SK-N-DZ (cell line): ENCODE measurements at places on chromosomes 1 and 21.

- peak; percentile 59 for DNase-seq
Measured at GRCh38 chr1:210448297-210448892, 119.7 kb downstream of the HHAT start.

DNA sequence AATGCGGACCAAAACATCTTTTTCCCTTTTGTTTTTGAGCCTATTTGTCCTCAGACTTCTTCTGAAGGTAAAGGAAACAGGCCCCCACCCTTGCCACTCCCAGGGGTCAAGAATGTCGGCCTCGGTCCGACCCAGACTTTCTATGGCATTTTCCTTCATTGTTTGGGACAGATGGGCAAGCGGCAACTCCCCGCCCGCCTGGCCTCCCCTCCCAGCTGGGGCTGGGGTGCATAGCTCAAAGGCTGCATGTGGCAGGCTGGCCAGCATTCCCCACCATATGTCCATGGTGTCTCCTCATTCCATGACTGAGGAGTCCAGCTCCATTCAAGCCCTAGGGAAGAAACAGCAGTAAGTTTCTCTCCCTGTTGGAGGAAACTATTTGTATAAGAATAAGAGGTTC, 29.4 kb upstream of the TSPEAR start:
- DNase-seq = no peak

GRCh38 chr1:101086783-101087182, 61.2 kb upstream of the DPH5 start:
- DNase-seq = no peak

- DNase-seq = no peak
Measured at GRCh38 chr1:231690059-231690458, 63.5 kb downstream of the DISC1 start.

- no peak for DNase-seq
Measured at GRCh38 chr21:35116777-35117176, 67.7 kb upstream of the RUNX1 start.

- no peak for DNase-seq
Measured at GRCh38 chr1:83990734-83991133, 8.2 kb downstream of the TTLL7 start.

GRCh38 chr1:98073106-98073505, 152.3 kb upstream of the DPYD start:
- DNase-seq = no peak

DNA sequence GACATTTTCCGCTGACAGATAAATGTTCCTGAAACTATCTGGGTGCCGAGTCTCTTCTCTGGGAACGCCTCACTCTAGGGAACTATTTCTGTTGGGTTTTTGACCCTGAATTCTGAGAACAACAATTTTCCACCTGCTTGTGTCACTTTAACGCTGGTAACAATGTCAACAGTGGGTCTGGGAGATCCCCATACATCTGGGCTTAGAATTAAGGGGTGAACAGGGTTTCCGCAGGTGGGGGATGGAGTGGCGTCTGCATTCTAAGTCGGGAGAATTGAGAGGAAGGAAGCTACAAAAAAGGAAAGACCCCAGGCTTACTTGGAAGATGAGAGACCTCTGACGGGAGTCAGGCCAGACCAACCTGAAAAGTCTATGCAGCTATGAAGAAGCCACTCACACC, 8.7 kb downstream of the CD247 start:
- no peak for DNase-seq

DNA sequence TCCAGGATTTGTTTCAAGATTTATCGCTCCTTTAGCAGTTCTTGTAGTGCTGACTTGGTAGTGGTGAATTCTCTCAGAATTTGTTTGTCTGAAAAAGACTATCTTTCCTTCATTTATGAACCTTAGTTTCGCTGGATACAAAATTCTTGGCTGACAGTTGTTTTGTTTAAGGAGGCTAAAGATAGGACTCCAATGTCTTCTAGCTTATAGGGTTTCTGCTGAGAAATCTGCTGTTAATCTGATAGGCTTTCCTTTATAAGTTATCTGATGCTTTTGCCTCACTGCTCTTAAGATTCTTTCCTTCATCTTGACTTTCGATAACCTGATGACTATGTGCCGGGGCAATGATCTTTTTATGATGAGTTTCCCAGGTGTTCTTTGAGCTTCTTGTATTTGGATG, 28.9 kb downstream of the RPAP2 start:
- no peak for DNase-seq

DNA sequence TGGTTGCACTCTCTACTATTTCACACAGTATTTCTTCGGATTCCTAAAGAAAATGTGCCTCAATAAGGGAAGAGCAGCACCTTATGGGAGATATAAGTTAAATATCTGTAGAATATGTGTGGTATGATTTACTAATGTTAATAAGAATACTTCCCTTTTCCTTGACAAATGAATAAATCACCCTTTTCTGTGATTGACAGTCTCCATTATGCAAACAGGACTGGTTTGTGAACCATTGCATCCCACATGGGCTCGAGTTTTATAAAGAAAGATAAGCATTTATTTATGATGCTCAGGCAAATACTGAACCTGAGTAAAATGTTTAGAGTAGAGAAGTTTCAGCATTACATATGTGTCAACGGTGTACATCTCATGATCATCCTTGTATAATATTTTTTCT, 587.7 kb upstream of the BRINP3 start:
- DNase-seq = no peak

DNA sequence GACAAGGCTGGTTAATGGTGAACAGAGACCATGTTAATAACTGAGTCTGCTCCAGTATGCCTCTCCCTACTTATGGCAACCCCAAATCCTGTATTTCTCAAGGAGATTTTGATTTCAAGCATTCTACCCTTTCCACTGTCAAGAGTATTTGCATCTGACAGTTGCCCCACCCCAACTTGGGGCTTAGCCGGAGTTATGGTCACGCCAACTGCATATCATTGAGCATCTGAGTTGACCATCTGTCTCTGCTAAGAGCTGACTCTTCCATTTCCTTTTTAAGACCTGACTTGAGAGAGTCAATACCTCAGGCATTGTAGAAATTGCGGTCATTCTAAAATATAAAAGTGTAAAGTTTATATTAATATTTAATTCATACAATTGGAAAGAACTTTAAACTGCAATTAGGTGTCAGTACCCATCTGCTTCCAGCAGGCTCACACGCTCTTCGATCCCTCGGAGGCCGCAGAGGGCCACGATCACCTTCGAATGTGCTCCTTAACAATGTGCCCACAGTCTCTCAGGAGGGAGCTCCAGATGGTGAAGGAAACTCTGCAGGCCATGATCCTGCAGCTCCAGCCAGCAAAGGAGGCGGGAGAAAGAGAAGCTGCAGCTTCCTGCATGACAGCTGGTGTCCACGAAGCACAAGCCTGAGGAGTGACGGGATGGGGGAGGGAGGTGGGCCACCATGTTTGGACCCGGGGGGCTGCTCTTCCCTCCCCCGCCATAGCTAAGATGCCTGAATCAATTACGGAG, 409.8 kb downstream of the DISC1 start:
- no peak for DNase-seq

DNA sequence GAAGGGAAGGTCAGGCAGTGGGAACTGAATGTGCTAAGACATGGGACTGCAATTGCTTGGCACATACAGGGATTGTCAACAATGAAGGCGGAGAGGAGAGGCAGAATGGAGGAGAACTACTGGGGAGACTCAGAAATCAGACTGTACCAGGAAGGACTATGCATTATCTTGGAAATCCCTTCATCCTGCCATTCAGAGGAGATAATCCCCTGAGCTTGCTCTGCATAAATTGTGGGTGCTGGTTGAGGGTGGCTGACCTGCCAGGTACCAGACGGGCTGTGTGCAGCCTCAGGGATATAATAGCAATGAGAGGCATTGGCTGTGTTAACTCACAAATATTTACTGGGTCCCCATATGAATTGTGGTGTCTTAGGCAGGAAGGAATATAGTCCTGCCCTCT, 5.0 kb upstream of the TRABD2B start:
- no peak for DNase-seq

DNA sequence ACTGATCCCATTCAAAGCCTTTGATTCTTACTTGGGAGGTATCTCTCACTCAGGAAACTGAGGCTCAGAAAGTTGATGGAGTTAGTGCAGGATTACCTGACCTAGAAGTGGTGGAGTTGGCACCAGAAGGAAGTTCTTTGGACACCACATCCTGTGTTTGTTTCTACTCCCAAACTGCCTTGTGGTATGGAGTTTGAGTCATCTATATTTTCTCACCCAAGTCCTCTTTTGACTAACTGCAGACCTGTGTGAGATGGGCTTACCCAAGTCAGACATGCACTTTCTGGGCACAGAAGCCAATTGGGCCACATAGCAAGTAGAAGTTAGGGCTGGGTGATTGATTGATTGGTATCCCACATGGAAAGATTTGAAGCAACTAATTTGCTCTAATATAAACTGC, 36.1 kb downstream of the FGGY start:
- no peak for DNase-seq

DNA sequence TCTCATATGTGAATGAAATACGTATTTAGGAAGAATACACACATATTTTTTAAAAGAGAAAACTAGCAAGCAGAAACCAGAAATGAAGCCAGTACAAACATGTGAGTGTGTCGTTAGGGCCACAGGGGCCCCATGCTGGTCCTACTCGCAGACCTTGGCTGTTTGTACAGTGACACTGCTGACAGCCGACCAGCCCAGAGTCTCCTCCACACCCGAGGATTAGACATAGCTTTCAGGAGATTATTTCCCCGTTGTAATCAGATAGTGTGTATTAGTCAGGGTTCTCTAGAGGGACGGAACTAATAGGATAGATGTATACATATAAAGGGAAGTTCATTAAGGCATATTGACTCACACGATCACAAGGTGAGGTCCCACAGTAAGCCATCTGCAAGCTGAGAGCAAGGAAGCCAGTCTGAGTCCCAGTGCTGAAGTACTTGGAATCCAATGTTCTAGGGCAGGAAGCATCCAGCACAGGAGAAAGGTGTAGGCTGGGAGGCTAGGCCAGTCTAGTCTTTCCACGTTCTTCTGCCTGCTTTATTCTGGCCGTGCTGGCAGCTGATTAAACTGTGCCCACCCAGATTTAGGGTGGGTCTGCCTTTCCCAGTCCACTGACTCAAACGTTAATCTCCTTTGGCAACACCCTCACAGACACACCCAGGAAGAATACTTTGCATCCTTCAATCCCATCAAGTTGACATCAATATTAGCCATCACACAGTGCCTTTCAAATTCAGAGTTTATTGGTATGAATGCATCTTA, 51.2 kb downstream of the DIP2A start:
- no peak for DNase-seq

- no peak for DNase-seq
Measured at GRCh38 chr1:178241057-178241456, 147.2 kb downstream of the RASAL2 start.

DNA sequence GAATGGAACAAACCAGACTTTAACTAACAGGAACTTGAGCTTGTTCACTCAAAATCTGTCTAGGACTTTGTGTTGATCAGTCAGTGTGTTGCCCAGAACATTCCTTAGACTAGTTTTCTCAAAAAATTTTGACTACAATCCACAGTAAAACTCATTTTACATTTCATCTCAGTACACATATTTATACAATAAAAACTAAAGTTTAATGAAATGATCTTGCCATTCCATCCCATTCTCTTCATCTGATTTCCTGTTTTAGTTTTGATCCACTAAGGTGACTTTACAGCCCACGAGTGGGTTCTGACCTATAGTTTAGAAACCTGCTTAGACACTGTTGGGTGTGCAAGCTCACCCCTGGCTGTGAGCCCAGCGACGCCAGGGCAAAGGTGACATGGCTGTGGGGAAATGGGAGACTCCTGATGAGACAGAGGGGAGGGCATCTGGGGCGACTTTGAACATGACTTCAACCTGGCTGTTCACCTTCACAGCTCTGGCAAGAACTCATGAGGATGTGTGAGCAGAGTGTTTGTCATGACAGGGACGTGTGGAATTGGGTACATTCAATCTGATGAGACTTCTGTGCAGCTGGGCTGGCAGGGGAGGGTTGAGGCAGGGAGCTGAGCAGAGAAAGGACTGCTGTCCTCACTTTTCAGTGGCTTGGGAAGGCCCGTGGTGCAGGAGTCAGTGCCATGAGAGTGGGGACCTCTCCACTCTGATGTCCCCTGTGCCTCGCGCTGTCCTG, 40.6 kb downstream of the LHX4 start:
- DNase-seq = no peak

DNA sequence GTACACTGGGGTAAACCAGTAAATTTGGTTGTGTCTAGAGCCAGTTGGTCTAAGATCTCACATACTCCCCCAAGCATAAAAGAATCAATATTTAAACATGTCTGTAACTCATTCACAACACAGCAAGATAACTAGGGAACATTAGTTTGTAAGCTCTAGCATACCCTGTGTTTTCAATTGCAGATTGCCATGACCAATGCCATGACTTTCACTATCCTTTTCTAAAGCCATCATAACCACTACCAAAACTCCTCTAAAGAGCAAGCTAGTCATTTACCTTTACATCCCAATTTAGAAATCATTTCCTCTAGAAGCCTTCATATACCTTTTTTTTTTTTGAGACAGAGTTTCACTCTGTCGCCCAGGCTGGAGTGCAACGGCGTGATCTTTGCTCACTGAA, 56.5 kb upstream of the PLA2G4A start:
- no peak for DNase-seq

- DNase-seq = no peak
Measured at GRCh38 chr1:205170532-205171269, 40.8 kb downstream of the DSTYK start.

GRCh38 chr1:154869351-154870114, 548 bp downstream of the KCNN3 start:
- no peak for DNase-seq
